Activated T-helper 1 cell treated with anti-CD3 and anti-CD28 coated beads, Interleukin-12 subunit alpha, Interleukin-12 subunit beta, Interleukin-2, Interleukin-4 antibody, amounts not matched to agents 30 ng/mL and 10 ng/mL and 1 ng/mL, durations not matched to agents 14 hours and 24 hours and 36 hours (primary cell): ENCODE measurements at places on chromosomes 12 and 14.

DNA sequence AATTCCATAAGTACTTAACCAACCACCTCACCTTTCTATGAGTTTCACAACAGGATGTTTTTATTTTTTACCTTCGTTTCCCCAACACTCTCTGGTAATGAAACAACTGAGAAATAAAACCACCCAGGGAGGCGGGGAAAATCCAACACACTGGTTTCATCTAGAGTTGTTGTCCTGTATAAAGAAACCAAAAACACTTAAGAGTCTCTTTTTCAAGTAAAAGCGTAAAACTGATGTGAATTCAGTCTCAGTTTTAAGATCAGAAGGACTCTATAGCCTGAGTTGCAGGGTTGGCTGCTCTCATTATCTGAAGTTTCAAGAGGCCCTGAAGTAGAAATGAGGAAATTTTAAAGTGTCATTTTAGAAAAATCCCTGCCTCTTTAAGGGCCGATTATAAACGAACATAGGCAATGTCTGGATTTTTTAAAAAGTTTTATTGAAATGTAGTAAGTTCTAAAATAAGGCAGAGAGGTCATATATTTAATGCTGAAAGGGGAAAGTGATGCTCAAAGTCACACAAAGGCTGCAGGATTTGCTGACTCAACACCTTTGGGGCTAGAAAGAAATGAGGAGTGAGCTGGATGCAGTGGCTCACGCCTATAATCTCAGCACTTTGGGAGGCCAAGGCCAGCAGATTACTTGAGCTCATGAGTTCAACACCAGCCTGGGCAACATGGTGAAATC, 27.2 kb downstream of the HIGD1C start:
- peak; percentile 67 for DNase-seq

GRCh38 chr12:11941606-11942337, 129.0 kb upstream of the BCL2L14 start:
- DNase-seq = no peak

DNA sequence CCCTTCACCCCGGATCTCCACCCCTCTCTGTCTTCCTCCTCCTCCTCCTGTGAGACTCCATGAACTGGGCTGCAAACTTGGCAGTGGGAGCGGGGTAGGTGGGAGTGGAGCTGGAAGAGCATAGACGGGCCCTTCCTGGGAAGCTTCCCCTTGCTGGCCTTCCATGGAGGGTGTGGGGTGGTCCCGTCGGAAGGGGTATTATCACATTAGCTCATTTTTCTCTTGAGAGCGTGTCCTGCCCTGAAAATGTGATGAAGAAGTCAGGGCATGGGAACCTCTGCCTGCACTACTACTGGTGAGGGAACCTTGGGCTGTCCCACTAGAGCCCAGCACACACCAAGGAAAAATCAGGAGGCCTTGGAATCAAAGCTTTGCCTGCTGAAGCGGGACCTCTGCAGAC, 66.5 kb downstream of the CACNA1C start:
- no peak for DNase-seq

DNA sequence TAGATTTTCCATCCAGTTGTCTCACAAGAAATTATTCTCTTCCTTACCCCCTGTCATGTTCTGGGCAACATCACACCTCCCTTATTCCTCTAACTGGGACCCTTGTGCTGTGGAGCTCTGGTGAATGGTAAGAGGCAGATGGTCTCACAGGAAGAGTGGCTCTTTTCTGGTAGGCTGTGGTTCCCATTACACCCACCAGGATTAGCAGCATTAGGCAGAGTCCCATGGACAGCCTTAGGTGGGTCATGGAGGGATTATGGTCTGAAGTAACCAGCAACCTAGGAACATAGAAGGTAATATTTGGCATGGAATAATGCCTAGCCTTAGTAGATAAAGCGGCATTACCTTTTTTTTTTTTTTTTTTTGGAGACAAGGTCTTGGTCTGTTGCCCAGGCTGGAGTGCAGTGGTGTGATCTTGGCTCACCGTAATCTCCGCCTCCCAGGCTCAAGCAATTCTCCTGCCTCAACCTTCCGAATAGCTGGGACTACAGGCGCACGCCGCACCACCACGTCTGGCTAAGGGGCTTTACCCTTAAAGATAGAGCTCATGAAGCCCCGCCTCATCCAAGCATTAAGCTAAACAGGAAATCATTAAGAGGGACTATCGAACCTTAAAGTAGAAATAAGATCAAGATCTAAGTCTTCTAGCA, 4.0 kb downstream of the C14orf119 start:
- DNase-seq = no peak

- no peak for DNase-seq
Measured at GRCh38 chr12:40063414-40063813, 42.5 kb downstream of the SLC2A13 start.

GRCh38 chr14:102333390-102333789, 13.8 kb downstream of the ZNF839 start:
- DNase-seq = no peak

GRCh38 chr12:122992386-122992785, 11.9 kb downstream of the ARL6IP4 start:
- DNase-seq = no peak

DNA sequence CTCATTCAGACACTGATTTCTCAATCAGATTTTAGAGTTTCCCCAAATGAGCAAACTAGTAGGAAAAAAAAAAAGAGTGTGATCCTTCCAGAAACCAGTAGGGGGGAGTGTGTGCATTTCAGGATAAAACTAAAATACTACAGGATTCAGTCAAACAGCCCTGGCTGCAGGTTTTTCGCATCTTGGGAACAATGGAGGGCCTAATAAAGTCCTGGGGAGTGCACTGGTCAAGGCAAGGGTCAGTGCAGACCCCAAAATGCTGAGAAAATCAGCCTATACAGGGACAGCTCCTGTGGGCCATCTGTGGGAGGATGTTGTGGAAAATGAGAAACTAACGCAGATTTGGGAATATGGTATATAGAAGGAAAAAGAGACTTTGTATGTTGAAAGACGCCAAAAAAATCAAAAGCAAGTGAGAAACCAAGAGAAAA, 22.2 kb upstream of the ABCD4 start:
- DNase-seq = no peak

- no peak for DNase-seq
Measured at GRCh38 chr14:76727384-76727783, 33.9 kb upstream of the VASH1 start.

DNA sequence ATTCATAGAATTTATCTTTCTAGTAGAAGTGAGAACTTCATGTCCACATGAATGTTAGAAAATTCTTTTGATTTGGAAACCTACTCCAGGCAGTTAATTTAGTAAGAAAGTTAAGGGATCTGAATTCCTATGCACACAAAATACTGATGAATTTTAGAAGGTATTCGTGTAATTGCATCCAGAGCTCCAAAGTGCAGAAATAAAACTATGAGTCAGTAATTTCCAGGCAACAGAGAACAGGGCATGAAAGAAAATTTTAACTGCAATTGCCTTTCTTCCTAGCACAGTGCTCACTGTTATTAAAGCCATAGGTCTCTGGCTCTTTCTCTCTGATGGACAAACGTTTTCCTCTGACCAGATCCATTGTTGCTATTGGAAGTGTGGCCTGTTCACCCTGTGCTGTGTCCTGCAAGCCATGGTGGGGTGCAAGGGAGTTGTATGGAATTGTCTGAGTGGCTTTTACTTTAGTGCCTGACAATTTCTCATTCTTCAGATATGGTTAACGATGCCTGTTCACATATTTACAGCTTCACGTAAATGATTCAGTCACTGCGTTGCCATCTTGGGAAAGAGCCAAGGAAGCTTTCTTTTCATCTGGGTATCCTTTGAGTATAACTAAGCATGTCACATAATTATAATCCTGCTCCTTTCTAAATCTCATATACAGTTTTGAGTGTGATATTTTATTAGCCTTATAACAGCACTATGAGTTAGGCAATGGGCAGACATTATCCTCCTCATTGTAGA, 145.1 kb downstream of the ACSS3 start:
- no peak for DNase-seq

DNA sequence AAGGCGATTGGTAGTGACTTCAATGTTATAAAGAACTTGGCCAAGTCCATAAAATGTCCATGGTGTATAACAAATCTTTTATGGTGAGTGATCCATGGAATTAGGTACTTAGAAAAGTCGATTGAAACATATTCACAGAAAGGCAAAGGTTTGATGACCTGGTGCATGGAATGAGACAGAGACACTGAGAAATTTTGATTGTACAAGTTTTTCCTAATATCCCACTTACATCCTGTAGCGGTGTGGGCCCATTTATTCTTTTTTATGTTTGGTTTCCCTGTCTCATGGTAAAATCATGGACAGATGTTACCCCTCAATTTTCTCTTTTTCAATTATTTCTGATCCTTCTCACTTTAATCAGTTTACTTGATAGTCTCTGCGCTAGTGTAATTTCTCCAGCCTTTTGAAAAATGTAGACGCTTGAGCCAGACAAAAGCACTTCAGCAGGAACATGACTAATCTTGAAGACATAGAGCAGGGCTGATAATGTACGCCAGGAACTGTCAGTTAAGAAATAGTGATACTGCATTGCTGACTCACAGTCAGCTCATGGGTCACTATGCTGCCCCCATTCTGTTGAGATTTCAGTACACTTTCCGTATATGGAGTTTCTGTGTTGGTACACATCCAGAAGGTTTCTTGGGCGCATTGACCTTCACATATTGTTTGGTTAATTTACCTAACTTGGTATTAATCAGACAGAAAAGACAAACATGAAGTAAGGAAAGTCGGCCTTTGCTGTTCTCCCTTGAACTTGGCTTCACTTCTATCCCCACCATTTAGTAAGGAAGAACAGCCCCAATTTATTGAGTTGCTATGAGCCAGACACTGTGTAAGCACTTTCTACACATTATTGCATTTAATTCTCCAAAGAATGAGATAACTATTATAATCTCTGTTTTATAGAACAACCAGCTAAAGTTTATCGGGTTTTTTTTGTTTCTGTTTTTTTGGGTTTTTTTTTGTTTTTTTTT, 841.7 kb downstream of the DIO2 start:
- DNase-seq = no peak

DNA sequence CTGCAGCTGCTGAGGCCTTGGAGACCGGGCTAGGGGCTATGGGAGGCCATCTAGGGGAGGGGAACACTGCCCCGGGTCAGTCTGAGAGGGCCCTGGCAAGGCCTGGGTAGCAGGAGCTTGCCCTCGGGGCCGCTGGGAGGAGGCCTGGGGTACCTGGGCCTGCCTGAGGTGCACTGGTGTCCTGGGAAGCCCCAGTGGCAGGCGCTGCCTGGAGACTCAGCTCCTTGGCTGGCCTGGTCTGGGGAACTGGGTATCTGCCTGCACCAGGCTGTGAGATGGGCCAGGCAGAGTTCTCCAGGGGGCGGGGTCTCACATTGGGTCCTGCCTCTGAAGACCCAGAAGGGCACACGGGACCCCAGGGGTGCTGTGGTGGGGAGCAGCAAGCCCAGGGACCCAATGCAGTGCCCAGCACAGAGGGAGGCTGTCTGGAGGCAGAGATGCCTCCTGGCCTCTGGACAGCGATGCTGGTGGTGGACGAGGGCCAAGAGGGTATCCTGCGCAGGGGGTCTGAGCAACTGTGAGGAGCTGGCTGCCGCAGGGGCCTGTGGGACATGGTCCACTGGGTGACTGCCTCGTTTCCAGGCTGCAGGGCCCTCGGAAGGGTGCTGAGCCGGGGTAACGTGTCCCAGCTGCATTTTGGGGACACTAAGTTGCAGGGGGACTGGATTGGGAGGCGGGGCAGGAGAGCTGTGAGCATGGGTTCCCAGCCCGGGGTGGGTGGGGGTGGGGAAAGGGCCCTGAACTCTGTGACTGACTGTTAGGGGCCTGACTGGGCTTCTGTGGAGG, 7.4 kb upstream of the MTA1 start:
- no peak for DNase-seq

GRCh38 chr12:25101092-25101445, 93.9 kb downstream of the DNAI7 start:
- no peak for DNase-seq

DNA sequence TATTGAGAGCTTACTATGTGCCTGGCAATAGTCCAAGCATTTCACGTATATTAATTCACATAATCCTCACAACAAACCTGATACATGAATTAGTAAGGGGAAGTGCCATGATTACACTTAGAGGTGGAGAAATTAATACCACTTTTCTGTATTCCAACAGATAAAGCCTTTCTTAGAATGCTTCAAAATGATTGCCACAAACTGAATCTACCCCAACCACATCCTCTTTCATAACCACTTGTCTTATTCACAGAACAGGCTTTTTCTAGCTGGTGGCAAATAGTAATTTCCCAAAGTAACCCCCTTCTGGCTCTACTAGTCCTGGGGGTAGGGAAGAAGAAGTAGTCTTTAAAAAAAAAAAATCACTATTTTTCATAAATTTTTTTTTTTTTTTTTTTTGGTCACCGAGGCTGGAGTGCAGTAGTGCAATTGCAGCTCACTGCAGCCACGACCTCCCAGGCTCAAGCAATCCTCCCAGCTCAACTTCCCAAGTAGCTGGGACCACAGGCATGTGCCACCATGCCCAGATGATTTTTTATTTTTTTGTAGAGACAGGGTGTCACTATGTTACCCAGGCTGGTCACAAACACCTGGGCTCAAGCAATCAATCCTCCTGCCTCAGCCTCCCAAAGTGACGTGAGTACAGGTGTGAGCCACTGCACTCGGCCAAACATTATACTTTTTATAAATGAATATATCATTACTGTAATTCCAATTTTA, 59.0 kb upstream of the ARID2 start:
- peak; percentile 9 for DNase-seq

GRCh38 chr12:52364901-52365489, 2.3 kb downstream of the KRT85 start:
- DNase-seq = no peak

GRCh38 chr12:51591016-51591901, at the start of gene SCN8A:
SCN8A (plus strand) TSS chr12:51591233; CDS start chr12:51662818, 71,585 bp downstream.
- DNase-seq = peak; percentile 11

DNA sequence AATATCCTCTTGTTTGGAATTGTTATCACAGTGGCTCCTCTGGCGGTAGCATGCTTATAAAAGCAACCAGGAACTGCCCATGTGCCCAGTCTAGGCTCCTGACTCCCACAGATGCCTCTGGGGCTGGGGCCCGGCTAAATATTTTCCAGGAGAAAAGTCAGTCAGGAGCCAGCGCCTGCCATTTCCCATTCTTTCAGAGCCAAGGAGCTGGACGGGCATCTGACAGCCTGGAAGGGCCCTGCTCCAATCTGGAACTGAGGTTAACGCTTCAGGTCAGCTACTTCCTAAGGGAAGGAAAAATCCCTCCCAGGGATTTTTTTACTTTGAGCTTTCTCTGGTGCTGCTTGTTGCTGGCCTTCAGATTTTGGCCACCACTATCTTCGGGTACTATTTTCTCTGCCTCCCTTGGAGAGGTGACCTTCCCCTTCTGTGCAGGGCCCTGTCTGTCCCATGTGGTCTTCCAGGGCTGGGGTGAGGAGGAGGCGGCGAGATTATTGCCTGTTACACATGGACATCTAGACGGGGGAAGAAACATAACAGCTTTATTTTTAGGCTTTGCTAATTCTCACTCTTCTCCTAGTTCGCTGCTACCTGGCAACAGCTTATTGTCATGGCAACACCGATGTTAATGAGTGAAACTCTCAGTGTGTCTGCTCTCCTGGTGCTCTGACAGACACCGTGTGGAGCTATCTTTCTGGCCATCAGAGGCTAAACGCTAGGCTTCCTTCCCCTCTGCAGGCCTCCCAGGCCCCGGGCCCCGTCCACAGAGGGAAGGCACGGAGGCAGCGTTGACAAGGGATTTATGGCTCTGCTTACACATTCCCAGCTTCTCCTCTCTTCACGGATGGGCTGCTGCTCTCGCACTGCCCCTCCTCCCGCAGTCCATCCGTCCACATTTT, 160.4 kb downstream of the CACNA1C start:
- DNase-seq = no peak
